ENCODE measurements at places on chromosomes 12 and 14.

- no peak for DNase-seq
Observed at GRCh38 chr14:80924365-80925103, 17.0 kb downstream of the CEP128 start.

- DNase-seq, result no peak
Observed at GRCh38 chr12:28313631-28314030, 123.4 kb downstream of the CCDC91 start.

- no peak for DNase-seq
Observed at GRCh38 chr12:18696971-18697602, 40.7 kb downstream of the PLCZ1 start.

- no peak for DNase-seq
Observed at GRCh38 chr12:58067610-58068387, 126.4 kb downstream of the ATP23 start.

DNA sequence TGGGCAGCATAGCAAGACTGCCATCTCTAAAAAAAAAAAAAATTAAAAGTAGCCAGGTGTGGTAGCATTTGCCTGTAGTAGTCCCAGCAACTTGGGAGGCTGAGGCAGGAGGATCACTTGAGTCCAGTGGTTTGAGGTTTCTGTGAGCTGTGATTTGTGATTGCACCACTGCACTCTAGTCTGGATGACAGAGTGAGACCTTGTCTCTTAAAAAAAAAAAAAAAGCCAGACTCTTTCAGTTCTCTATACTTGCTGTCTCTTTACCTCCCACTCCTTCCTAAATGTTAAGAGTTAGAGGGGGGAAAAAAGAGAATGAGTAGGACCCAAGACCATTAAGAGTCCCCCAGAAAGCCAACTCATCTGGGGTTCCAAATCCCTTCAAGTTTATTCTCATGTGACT, 17.8 kb downstream of the EIF2S1 start:
- no peak for DNase-seq
